IPS DF 6.9 (cell line): ENCODE measurements at places on chromosomes 3 and 15.

- no peak for DNase-seq
Observed at GRCh38 chr3:39657775-39658174, 151.6 kb upstream of the MYRIP start.

DNA sequence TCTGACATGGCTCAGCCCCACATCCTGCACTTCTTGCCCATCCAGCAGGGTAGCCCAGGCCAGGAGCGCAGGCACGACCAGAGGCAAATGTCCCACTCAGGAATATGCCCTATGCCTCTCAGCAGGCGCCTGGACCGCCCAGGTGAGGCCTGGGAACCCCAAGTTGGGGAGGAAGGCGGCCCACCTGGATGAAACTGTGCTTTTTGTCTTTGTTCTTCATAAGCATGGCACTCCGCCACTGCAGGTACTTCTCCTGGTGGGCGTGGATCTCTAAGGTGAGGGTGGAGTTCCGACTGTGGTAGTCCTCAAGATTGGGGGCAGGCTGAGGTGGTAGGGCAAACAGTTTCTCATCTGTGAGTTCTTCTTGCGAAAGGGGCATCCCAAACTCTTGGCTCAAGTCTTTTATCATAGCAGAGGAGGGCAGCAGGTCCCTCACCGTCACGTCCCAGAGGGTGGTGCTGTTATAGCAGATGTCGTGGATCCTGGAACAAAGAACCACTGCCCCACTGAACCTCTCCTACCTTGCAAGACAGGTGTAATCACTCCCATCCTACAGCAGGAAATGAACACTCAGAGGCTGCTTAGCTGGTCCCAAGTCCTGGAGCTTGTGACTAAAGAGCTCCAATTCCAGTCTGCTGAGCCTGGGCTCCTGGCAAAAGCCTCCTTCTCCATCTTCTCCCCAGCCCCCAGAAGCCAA is 53.2 kb downstream of the ACAD9 start:
- no peak for DNase-seq

DNA sequence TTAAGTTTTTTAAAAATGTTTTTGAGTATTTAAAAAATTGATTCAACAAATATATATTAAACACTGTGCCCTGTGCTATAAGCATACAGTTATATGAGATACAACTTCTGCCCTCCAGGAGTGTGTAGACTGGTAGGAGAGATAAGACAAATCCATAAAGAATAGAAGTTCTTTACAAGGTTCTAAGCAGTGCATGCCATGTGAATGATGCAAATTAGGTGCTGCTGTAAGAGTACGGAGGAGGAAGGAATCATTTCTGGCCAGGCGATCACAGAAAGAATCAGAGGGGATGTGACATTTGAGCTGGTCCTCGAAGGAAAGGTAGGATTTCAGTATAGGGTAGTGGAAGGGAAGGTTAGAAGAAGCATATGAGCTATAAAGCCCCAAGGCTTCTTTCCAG is 14.0 kb downstream of the MAPKBP1 start:
- no peak for DNase-seq

- no peak for DNase-seq
Observed at GRCh38 chr3:100169201-100169920, 55.1 kb upstream of the FILIP1L start.

GRCh38 chr15:26037369-26037768 is 174.2 kb upstream of the ATP10A start:
- no peak for DNase-seq
